Anterior cingulate cortex (tissue), 58 donors: ENCODE measurements at places on chromosomes 12 and 14.
A peak's percentile ranks its signal among the peaks of the same experiment; 100 is the strongest.

- no peak for DNase-seq
Observed at GRCh38 chr14:81402123-81402495, 2.0 kb upstream of the STON2 start.

GRCh38 chr12:123942238-123942653 is 30.4 kb downstream of the CCDC92 start:
- no peak for DNase-seq

DNA sequence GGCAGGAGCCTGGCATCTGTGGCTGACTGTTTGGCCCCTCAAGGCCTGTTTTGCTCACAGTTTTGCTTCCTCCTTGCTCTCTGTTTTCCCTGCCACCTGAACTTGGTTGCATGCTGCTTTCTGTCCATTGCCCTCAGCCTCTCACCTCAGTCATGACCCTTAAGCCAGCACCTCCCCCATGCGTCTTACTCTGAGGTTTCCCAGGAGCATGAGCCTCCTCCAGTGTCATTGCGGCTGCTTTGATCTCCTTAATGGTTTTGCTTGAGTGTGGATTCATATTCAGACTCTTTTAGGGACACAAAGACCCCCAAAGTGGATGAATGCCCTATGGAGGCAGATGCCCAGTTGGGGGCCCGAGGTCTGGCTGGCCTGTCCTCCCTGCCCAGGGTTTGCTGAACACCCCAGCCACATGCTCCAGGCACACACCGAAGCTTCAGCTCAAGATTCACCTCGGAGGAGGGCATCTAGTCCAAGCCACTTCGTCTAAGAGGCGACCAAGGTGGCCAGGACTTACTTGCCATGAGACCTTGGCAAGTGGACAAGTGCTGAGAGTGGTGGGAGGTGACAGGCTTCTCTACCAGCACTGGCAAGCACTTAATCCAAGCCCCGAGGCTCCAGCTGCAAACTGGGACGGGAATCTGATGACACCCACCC is 95.4 kb upstream of the DIO3 start:
- DNase-seq = no peak

DNA sequence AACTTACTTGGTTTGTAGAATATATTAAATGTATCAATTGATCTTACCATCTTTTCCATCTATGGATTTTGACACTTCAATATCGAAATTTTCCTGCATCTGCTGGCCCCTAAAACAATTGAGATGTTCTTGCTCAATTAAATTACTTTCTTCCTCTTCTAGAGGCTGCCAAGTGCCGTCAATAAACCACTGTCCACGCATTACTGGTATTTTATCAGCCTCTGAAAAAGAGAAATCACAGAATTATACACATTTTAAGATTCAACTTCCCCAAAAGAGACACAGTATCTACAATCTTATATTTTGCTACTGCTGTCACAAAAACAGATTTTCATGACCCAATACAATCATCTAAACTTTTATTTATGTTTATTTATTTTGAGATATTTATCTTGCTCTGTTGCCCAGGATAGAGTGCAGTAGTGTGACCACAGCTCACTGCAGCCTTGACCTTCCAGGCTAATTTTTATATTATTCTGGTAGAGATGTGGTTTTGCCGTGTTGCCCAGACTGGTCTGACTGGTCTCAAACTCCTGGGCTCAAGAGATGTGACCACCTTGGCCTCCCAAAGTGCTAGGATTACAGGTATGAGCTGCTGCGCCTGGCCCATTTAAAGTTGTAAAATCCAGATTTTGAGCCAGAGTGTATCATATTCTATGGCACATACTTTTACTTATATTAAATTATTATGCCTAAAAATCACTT is 49.3 kb downstream of the DDHD1 start:
- no peak for DNase-seq

GRCh38 chr14:75286313-75286712 is 7.7 kb downstream of the FOS start:
- DNase-seq = no peak

GRCh38 chr12:88854260-88854659 is 274.0 kb upstream of the KITLG start:
- DNase-seq = no peak

DNA sequence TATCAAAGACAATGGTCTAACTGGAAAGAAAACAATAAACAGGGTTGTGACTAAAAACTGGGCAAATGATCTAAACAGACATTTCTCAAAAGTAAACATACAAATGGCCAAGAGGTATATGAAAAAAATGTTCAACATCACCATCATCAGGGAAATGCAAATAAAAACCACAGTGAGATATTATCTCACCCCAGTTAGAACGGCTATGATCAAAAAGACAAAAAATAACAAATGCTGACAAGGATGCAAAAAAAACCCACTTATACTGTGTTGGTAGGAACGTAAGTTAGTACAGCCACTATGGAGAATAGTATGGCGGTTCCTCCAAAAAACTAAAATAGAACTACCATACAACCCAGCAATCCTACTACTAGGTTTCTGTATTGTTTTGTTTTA is 470.1 kb downstream of the RGS6 start:
- no peak for DNase-seq

GRCh38 chr12:47033081-47033480 is 46.3 kb upstream of the PCED1B start:
- no peak for DNase-seq

GRCh38 chr14:69519204-69520100 is 34.9 kb downstream of the PLEKHD1 start:
- DNase-seq = no peak

DNA sequence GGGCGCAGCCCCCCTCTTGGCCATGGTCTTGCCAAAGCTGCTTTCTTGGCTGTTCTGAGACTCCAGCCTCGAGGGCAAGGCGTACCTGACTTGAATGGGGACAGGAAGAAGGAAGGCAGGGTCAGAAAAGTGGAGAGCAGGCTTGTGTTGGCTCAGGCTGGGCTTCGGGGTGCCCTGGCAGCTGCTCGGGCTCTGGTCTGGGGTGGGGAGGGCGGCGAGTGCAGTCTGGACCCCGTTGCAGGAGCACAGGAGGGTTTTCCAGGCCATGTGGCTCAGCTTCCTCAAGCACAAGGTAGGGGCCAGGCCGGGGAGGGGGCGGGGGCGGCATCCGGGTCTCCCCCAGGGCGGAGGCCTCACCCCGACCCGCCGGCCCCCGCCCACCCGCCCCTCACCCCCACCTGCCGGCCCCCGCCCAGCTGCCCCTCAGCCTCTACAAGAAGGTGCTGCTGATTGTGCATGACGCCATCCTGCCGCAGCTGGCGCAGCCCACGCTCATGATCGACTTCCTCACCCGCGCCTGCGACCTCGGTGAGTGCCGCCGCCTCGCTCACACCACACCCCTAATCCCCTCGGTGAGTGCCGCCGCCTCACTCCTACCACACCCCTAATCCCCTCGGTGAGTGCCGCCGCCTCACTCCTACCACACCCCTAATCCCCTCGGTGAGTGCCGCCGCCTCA is 4.2 kb downstream of the NOC4L start:
- DNase-seq = no peak

DNA sequence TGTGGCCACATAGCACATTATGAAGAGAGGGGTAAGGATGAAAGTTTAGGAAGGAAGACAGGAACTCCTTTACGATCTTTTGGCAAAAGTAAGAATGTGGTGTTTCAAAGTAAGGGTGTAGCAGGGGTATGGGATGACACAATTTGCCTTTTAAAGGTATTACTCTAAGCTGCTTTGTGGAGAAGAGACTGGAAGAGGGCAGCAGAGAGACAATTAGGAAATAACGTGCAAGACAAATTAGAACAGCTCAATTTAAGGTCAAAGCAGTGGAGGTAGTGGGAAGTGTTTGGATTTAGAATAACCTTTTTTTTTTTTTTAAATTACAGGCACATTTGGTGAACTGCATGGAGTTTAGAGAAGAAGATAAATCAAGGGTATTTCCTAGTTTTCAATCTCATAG is 342.6 kb downstream of the NOVA1 start:
- no peak for DNase-seq

GRCh38 chr14:69629225-69630127 is 18.1 kb downstream of the SUSD6 start:
- DNase-seq = no peak

- DNase-seq = no peak
Observed at GRCh38 chr14:99127651-99128167, 144.3 kb downstream of the BCL11B start.

- DNase-seq = no peak
Observed at GRCh38 chr14:63046339-63047268, 1.3 kb upstream of the KCNH5 start.

DNA sequence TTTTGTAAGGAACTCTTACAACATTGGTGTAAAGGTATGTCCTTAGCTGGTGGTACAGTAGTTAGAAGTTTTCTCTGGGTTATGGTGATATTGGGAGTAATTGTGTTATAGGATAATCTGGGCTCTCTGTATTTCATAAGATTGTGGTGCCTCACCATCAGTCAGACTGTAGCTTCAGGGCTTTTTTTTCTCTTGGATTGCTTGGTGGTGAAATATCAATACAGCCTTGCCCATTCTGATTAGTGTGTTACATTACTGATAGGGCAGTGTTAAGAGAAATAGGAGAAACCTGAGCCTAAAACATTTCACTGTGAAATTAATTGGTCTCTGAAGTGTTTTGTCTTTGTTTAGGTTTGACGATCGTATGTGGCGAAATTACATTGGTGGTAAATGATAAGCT is 71.0 kb downstream of the RCOR1 start:
- no peak for DNase-seq

GRCh38 chr12:106022568-106023012 is 116.2 kb downstream of the NUAK1 start:
- DNase-seq = no peak

GRCh38 chr12:52901715-52902541 is 2.9 kb downstream of the KRT8 start:
- DNase-seq = no peak

DNA sequence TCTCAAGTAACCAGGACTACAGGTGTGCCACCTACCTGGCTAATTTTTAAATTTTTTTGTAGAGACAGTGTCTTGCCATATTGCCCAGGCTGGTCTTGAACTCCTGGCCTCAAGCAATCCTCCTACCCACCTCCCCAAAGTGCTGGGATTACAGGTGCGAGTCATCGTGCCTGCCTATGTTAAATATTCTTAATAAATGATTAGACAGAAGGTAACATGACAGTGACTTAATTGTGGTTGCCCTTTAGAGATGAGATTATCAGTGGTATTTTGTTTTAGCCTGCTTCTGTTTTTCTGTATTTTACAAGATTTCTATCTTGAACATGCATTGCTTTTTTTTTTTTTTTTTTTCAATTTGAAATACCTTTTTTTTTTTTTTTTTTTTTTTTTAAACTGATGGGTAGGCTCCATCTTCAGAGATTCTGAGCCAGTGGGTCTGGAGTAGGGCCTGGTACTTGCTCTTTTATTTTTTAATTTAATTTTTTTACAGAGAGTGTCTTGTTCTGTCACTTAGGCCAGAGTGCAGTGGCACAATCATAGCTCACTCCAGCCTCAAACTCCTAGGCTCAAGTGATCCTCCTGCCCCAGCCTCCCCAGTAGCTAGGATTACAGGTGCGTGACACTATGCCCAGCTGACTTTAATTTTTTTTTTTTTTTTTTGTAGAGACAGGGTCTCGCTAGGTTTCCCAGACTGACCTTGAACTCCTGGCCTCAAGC is 88.4 kb downstream of the BORCS5 start:
- no peak for DNase-seq

DNA sequence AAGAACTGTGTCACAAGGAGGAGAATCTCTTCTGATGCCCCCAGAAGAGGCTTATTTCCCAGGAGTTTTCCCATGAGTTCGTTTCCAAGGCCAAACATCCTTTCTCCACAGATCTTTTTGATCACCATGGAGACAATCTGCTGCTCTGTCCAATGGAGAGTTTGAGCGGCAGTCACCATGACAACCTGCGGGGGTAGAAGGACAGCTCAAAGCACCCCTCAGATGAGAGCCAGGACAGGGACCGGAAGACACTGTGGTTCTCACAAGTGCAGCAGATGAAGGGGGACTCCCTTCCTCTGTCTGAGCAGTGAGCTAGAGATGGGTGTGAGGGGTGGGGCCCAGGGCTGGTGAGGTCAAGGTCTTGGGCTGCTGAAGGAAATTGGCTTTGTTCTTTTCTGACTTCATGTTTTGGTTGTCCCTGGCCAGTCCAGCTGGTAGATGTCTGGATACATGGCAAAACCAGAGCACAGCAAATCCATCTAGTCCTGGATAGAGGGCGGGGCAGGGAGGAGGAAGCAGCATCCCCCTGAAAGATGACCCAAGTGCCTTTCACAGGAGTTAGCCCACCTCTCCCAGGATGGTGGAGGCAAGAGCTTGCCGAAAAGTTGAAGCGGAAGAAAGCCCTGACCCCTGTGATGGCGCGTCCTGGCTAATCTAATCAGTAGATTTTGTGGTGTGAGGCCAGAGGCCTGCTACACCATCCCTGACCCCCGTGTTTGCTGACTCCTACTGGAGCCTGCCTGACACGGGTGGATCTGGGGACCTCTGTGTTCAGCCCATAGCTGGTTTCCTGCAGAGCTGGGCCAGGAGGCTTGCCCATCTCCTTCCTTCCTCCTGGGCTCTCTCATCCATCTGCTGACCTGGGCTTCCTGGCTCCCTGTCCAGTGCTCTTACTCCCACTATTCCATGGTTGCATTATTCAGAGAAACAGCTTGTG is 24.4 kb downstream of the DHRS2 start:
- peak; percentile 51 for DNase-seq

GRCh38 chr12:25025260-25025659 is 76.4 kb upstream of the BCAT1 start:
- no peak for DNase-seq

DNA sequence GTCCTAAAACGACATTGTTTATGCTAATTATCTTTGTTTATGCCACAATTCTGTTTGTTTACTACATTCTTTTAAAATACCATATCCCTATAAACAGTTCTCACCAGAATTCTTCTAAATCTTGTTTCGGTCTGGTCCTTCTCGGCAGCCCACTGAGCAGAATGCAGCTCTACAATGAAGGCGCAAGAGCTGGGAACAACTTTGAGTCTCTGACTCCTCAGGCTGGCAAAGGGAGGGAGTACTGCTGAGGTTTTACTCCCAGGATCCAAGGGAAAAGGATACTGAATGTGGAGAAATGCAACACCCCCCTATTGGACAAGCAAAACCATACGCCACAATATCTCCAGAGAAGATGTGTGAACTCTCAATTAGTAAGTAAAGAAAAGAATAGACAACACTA is 5.4 kb downstream of the SOX5 start:
- no peak for DNase-seq

DNA sequence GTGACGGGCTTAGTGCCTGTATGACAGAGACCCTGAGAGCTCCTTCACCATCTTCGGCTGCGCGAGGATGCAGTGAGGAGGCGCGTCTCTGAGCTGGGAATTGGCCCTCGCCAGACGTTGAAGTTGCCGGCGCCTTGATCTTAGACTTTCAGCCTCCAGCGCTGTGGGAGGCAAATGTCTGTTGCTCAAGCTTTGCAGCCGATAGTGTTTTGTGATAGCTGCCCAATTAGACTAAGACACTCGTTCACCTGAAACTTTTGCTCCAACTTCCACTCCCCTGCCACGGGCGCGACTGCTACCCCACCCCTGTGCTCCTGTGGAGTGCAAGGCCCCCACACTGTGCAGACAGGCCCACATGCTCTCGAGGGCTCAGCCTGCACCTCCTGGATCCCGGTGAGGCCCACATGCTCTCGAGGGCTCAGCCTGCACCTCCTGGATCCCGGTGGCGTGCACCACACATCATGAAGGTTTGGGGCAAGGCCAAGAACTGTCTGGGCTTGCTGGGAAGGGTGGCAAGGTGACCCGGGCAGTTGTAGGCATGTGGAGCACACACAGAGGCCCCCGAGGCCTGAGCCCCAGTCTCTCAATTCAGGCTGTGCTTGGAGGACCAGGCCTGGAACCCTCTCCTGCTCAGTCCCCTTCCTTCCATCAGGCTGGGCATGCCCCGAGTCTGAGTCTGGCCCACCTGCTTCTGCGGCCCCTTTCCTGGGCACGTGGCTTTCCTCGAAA is 324.6 kb downstream of the TMEM121 start:
- no peak for DNase-seq

GRCh38 chr12:131903270-131904255 is 9.1 kb downstream of the ULK1 start:
- DNase-seq = no peak
